ENCODE measurements at places on chromosomes 5 and 9. TPM values are rescaled to one million over a fixed set of nuclear protein-coding genes. Genes with fewer than 3 reads are reported as not detected.

The VPS13A gene
- 9.9 TPM for total RNA-seq

The IL5 gene
- not detected for total RNA-seq

The CCDC192 gene
- not detected for total RNA-seq

The GLRA1 gene
- total RNA-seq = not detected

The IFNA13 gene
- not detected for total RNA-seq

The ZFP62 gene
- total RNA-seq = 14.3 TPM

The DMRT3 gene
- total RNA-seq = not detected

- no peak overlapping the region for H3K27ac ChIP-seq
- no peak overlapping the region for H3K4me3 ChIP-seq
- no peak for DNase-seq
- no peaks in the 10 kb centered on the region for H3K36me3 ChIP-seq
- no peaks in the 10 kb centered on the region for H3K27me3 ChIP-seq
Measured at GRCh38 chr5:119036101-119036762, 34.7 kb upstream of the DMXL1 start.

GRCh38 chr9:112439171-112439570 lies 47.5 kb upstream of the KIAA1958 start:
- no peaks in the 10 kb centered on the region for H3K27me3 ChIP-seq
- no peaks in the 10 kb centered on the region for H3K4me1 ChIP-seq
- H3K4me3 ChIP-seq = no peak overlapping the region
- no peaks in the 10 kb centered on the region for H3K36me3 ChIP-seq
- no peak overlapping the region for H3K27ac ChIP-seq

DNA sequence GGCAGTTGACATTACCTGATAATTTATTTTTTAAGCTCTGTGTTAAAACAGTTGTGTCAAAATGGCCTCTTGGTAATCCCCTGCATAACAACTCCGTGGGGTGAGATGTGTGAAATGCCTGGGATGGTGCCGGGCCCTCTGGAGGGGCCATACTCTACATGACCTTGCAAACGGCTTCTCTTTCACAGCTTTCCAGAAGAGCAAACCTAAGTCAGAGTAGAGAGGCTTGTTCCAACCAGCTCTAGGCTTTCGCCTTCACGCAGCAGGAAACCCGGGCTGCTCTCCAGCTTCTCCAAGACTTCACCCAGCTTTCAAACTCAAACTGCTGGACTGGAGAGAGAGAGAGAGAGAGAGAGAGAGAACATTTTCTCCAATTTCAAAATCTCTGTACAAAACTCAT lies 120.1 kb downstream of the SNX18 start:
- H3K4me1 ChIP-seq = no peaks in the 10 kb centered on the region
- no peak overlapping the region for H3K27ac ChIP-seq
- no peak overlapping the region for H3K4me3 ChIP-seq
- no peaks in the 10 kb centered on the region for H3K36me3 ChIP-seq
- no peaks in the 10 kb centered on the region for H3K27me3 ChIP-seq

DNA sequence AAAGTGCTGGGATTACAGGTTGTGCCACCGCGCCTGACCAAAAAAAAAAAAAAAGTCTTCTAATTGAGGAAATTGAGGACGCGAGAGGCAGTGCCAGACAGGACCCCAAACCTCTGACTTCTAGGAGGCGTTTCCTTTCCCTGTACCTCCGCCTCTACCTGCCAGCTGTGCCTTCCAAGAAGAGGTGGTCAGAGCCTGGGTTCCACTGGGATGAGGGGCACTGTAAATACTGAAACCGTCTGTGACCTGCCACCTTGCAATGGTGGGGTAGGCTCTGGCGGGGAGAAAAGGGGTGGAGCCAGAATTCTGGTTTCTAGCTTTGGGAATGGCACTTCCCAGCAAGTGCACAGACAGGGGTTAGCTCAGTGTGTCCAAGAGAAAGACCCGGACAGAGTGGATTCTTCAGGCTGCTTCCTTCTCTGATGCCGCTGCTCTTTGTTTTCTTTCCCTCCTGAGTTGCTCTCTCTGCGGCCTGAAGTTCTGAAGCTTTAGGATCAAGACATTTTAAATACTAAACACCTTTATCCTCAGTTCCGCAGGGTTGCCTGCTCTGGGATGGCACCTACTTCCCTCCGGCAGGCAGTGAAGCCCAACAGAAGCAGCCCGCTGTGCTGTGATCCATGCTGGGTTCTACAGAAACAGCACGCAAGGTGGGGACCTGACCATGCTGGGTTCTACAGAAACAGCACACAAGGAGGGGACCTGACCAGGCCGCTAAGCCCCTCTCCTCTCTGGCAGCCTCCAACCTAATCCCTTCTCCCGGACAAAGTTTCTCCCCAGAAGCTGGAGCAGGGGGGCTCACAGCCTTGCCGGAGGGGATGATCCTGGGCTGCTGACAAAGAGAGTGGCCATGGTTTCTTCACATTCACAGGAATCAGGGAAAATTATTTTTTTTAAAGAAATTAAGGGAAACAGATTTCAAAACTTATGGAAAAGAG lies 65.2 kb downstream of the OTULIN start:
- H3K27ac ChIP-seq = no peak overlapping the region
- no peaks in the 10 kb centered on the region for H3K36me3 ChIP-seq

DNA sequence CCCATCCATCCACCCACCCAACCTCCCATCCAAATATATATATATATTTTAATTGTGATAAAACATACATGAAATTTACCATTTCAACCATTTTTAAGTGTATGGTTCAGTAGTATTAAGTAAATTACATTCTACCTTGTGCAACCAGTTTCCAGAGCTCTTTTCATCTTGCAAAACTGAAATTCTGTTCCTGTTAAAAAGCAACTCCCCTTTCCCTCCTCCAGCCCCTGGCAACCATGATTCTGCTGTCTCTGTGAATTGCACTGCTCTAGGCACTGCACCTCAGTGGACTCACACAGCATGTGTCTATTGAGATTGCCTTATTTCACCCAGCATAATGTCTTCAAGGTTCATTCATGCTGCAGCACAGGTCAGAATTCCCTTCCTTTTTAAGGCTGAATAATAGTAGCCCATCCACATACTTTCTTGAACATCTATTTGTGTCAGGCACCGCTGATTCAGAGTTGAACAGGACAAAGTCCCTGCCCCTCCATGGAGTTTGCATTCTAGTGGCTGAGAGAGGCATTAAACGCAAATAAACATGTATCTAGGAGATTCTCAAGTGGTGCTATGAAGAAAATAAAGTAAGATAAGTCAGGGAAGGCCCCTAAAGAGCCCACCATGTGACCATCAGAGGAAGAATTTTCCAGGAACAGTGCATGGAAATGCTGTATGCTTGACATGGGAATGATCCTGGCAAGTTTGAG lies 24.0 kb downstream of the CSF1R start:
- H3K4me3 ChIP-seq = no peak overlapping the region
- DNase-seq = no peak
- H3K27me3 ChIP-seq = no peaks in the 10 kb centered on the region
- H3K4me1 ChIP-seq = peaks cover 70% of the 10 kb centered on the region
- H3K36me3 ChIP-seq = 0 out of 2 replicates have a peak, but pooled peaks cover 6% of the 10 kb centered on the region

DNA sequence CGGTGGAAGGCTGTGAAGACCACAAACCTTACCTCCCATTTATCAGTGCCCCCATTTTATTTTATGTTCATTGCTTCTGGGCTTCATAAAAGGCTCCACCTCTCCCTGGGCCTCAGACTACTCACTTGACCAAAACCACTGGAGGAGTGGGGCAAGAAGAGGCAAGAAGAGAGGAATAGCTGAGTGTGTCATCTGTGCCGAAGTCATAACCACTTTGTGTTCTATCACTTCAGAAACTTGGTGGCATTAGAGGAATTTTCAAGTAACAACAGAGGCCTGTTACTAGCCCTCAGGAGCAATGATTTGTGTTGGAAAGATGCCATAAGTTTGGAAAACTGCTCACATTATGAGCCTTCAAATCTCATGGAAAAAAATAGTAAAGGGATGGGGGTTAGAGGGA lies 88.7 kb upstream of the PIK3R1 start:
- no peak for DNase-seq
- no peaks in the 10 kb centered on the region for H3K36me3 ChIP-seq
- H3K27me3 ChIP-seq = no peaks in the 10 kb centered on the region

DNA sequence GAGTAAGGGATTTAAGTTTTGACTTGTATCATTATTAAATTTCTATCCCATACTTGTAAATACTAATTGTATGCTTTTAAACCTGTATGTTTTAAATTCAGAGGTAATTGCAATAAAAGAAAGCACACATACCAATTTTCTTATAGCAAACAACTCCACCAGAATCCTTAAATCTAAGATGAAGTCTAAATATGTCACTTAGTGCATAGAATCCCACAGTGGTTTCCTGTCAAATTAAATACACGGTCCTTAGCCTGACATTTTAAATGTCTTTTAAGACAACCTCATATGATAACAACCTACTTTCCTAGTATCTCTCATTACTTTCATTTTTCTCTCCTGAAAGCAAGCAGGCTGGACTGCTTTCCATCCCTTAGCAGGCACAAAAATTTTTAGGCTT lies 52.0 kb downstream of the JMY start:
- no peak for DNase-seq
- no peak overlapping the region for H3K27ac ChIP-seq
- H3K4me3 ChIP-seq = no peak overlapping the region
- H3K36me3 ChIP-seq = no peaks in the 10 kb centered on the region
- no peaks in the 10 kb centered on the region for H3K4me1 ChIP-seq
- no peaks in the 10 kb centered on the region for H3K27me3 ChIP-seq

DNA sequence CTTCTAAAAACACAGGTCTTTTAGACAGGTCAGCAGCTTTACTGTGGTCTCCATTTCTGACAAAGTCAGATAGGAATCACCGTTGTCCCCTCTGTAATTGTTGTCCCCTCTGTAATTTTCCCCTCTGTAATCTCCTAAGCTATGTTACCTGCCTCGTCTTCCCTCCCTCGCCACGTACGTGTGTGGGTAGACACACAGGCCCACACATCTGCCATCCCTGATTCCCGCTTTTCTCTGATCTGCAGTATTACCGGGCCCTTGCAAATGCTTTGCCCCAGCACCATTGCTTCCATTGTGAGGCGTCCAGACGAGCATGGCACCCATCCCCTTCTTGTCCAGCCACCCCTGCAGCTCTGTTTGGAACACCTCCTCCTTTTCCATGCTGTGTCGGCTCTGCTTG lies 45.0 kb upstream of the POMT1 start:
- no peak overlapping the region for H3K4me3 ChIP-seq
- peaks cover 83% of the 10 kb centered on the region for H3K36me3 ChIP-seq
- H3K4me1 ChIP-seq = no peaks in the 10 kb centered on the region

DNA sequence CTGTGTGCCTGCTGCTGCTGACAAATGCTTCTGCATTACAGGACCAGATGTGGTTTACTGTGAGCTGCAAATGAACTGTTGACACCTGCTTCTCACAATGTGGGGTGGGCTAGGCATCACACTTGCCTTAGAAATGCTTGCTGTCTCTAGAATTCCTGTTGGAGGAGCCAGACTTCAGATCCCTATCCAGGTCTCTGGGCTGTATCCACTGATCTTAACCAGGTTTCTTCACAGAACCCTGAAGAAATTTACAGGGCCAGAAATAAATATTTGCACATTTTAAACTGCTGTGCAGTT lies 255.4 kb downstream of the FAM114A2 start:
- no peak for DNase-seq
- no peaks in the 10 kb centered on the region for H3K36me3 ChIP-seq
- H3K27me3 ChIP-seq = no peaks in the 10 kb centered on the region
- H3K4me1 ChIP-seq = peaks cover 21% of the 10 kb centered on the region
- no peak overlapping the region for H3K4me3 ChIP-seq

DNA sequence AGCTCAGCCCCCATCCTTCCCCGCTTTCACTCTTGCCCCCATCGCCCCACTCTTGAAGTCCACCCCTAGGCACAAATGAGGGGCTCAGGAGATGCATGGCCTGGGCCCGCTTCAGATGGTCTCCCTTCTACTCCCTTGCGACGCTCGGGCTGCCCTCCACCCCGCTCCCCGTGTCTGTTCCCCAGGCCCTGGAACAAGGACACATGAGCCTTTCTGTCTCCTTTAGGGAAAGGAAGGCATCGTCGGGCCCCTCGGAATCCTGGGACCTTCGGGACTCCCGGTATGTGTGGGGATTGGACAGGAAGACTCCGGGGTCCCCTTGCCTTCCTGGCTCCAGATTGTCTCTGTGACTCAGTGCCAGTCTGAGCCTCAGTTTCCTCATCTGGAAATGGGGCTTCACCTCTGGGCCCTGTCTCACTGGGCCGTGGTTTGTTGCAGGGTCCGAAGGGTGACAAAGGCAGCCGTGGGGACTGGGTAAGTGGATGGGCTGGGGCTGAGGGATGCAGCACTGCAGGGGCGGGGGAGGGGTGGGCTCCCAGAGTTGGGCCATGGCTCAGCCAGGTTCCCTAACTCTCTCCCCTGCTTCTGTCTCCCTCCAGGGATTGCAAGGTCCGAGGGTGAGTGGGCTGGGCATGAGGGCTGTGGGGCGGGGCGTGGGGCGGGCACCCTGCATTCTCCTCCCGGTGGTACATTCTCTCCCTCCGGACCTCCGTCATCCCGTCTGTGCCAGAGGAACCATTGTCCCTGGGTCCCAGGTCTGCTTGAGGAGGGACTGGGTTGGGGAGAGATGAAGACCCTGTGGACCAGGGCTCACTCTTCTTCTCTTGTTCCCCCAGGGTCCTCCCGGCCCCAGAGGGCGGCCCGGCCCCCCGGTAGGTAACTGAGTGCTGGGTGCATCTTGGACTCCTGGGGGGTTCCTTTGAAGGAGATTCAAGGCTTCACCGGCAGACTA lies 21.8 kb upstream of the ORM1 start:
- no peak overlapping the region for H3K27ac ChIP-seq
- H3K36me3 ChIP-seq = peaks cover 22% of the 10 kb centered on the region
- no peaks in the 10 kb centered on the region for H3K27me3 ChIP-seq

DNA sequence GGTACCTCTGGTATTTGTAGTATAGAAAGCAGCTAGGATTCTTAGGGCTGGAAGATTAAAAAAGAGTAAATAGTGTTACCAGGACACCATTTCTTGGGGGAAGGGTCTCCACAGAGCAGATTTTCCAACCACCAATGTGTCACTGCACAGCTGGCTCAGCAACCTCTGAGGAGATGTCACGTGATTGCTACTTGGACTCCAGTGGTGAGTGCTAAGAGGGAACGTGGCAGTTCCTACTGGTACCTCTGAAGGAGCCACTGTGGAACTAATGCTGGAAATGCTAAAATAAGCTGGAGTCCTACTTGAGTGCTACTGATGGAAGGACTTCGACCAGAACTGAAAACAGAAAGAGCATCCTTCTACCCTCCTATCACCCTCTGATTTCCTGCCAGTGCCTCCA lies 36.1 kb upstream of the SPDL1 start:
- H3K4me3 ChIP-seq = no peak overlapping the region
- no peaks in the 10 kb centered on the region for H3K36me3 ChIP-seq
- DNase-seq = no peak
- no peak overlapping the region for H3K27ac ChIP-seq
- H3K27me3 ChIP-seq = peaks cover 7% of the 10 kb centered on the region

DNA sequence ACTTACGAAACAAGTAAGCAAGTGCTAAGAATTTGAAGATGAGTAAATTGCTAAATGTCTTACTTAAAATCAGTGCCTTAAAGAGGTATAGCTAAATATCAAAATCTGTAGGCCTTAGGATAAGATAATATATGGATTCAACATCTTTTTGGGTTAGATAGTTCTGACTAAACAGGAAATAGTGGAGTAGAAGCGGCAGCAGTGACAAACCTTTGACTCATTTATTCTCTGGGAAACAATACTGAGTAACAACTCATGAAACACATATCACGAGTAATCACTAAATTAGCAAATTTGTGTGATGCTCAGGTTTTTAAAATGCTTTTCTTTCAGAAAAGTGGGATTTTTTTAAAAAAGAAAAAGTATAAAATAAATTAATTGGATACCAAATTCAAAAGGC lies 762.1 kb upstream of the TYRP1 start:
- H3K27me3 ChIP-seq = no peaks in the 10 kb centered on the region
- DNase-seq = no peak
- H3K4me3 ChIP-seq = no peak overlapping the region
- no peaks in the 10 kb centered on the region for H3K4me1 ChIP-seq
- no peak overlapping the region for H3K27ac ChIP-seq
